ENCODE measurements at places on chromosomes 7 and 10.

DNA sequence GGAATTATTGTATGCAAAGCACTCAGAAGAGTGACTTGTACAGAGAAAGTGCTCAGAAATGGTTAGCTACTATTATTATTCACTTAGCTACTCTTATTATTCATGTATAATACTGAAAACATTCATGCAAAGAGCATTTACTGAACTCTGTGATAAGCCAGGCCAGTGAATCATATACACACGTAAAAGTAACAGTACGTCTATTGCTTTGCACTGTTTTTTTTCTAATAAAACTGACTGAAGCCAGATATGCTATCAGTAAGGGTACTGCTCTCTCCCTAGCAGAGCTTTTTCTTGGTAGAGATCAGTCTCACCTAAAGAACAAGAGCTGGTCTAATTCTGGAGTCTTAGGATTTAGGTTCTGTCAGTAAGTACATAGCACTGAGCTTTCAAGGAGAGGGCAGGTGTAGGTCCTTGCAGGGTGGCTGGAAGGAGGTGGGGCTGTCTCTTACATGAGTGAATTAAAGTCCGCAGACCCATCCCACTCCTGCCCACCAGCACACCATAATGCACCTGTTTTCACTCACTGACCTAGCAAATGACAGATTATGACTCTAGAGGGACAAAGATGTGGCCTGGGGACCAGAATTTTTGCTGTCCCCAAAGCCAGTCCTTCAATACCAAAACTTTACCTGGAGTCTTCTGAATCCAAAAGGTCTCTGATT, 145.9 kb downstream of the ARID5B start:
- no peak for DNase-seq

DNA sequence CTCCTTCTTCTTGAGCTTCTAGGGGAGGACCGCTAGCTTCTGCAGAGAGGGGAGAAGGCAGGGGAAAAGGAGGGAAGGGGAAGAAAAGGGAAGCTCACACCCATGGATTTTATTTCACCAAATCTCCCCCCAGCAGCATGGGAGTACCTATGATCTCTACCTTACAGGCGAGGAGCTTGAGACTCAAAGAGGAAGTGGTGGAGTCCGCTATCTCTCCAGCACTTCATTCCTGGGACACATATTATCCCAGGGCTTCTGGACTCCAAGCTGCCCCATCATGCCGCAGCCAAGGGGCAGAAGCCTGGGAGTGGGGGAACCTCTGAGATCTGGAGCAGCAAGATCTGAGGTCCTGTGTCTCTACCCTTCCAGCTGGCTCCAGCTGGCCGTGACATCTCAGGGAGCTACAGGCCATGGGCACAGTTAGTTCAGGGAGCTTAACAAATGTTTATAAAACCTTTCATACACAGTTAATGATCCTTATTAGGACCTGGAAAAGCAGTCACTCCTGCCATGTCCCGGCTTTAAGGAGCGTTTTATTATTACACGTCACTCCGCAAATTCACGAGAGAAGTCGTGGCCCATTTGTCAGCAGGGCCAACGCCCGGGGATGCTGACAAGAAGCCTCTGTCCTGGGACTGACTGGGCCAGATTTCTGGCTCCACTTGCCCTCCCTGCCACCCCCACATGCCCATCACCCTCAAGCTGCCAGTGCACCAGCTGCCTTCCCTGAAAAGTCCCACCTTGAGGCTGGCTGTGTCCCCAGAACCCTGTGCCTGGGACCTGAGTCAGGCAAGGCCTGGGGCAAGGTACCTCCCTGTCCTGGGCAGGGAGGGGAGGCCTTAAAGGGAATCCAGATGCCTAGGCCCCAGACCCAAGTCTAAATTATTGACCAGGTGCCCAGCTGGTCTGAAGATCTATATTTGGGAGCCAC, 132.1 kb upstream of the ZMIZ1 start:
- no peak for DNase-seq

DNA sequence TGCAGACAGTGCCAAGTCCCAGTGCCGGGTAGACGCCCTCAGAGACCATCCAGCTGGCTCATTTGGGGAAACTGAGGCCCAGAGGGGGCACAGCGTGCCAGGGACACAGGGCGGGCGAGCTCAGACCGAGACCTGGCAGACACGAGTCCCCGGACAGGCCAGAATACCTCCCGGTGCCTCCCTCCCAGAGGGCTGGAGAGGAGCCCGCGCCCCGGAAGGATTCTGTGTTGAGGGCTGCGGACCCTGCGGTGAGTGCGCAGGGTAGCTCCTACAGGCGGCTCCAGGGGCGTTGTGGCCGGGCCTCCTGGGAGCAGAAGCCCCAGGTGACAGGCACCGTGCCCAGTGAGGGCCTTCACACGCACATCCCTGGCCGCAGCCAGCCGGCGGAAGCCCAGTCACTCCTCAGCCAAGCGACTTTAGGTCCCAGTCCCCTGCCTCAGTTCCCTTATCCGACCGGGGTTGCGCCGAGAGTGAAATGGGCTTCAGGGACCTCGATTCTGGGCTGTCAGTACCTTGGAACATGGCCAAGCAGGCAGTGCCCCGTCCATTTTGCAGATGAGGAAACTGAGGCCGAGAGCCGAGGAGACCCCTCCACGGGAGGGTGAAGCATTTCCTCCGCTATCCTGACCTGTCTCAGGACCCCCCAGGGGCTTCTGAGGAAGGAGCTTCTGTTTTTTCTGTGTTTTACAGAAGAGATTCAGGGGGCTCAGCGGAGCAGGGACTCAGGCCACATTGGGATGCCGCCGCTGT, 73.6 kb downstream of the ELFN1 start:
- DNase-seq = no peak

DNA sequence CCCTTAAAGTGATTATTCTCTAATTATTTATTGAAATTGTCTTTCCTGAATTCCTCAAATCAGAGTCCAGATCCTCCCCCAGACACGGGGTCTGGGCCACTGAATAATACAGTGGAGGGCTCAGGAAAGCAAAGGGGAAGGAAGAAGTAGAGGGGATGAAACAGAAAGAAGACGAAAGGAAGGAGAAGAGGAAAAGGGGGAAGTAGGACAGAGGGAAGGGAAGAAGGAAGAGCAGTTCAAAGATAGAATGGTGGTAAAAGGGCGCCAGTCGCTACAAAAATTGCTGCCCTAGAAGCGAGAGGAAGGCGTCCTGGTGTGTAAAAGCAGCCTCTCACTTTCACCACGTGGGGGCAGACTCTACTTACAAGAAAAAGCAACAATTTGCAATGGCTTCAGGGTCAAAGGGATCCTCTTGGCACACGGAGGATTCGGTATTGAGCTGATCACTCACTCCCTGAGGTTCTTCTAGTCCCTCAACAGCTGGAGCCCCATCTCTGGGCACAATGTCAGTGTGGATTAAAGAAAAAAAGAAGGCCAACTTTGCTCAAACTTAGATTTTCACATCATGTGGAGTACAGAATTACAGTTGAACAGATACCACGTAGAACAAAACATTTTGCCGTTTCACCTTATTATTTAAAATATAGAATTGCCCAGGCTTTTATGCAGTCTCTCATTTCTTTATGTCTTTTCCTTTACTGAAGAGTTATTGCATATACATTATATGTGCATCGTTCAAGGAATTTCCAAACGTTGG, 31.4 kb upstream of the NPVF start:
- peak; percentile 82 for DNase-seq

DNA sequence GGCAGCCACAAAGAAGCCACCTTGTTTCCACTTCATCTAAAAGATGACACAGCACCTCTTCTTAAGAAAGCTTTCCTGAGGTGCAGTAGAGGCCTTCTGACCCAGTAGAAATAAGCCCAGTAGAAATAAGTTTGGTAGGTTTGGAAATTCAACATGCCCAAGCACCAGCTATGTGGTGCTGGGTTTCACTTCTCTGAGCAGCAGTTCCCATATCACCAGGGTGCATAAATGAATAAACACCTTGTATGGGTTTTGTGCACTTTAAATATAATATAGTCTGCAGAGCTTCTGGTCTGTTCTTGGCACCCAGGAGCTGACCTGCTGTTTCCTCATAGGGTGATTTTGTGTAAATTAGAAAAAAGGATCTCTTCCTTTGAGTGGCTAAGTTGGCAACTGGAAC, 492.4 kb upstream of the SORCS1 start:
- no peak for DNase-seq

GRCh38 chr7:40305229-40305628, 170.4 kb downstream of the SUGCT start:
- DNase-seq = no peak

GRCh38 chr10:47256751-47257336, 43.2 kb upstream of the GDF10 start:
- DNase-seq = no peak

DNA sequence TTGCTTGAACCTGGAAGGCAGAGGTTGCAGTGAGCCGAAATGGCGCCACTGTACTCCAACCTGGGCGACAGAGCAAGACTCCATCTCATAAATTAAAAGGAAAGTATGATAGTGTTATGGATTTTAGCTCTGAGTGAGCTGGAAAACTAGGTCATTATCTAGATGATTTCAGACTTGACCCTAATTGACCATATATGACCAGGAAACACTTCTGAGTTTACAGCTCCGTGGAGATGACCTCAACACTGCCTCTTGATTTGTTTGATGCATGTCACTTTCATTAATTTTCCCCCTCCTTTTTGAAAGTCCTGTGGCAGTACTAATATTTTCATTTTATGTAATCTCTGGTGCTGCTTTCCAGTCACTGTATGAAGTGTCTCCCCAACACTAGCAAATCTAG, 7.8 kb upstream of the SEC61A2 start:
- DNase-seq = no peak

DNA sequence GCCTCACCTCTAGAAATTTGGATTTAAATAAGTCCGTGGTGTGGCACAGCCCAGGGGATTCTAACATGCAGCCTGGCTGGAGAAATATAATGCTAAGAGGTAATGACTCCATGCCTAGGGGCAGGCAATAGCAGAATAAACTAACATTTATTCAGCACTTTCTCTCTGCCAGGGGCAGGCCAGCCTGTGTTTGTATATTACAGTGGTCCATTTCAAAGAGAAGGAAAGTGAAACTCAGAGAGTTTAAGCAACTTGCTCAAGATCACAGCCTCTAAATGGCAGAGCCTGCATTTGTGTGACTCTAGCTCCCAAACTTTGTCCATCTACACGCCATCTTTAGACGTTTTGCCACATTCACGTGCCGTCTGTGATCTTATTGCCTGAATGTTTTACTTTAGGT, 6.7 kb upstream of the LRRC18 start:
- DNase-seq = no peak

DNA sequence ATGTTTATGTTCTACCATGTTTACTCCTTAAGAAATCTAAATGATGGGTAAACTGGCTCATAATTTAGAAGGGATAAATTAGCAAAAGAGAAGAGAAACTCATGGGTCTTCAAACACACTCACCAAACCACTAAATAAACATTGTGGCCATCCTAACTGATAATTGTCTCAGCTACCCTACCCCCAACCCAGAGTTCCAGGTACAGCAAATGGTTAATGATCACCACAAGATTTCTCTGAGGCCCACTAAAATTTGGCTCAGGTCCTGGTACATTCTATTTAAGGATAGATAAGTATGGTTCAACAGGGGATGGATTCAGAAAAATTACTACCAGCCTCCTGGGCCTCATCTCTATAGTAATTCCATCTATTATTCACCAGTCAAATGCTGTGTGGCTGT, 21.4 kb downstream of the SLC25A13 start:
- DNase-seq = no peak

DNA sequence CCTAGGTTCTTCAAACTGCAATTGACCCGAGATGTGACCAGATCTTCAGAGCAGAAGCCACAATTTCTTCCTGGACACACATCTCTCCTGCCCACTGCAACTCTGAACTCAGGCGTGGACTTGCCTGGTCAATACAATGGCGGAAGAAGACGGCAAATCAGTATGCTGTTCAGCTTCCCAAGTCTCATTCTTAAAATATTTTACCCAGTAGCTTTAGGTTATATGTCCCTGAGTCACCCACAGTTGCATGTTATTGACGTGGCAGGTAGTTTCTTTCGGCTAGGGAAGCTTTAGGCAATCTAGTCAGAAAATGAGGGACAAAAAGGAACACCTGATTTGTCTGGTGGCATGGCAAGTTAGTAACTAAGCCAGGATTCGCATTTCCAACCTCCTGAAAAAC, 22.5 kb downstream of the CEP41 start:
- no peak for DNase-seq

DNA sequence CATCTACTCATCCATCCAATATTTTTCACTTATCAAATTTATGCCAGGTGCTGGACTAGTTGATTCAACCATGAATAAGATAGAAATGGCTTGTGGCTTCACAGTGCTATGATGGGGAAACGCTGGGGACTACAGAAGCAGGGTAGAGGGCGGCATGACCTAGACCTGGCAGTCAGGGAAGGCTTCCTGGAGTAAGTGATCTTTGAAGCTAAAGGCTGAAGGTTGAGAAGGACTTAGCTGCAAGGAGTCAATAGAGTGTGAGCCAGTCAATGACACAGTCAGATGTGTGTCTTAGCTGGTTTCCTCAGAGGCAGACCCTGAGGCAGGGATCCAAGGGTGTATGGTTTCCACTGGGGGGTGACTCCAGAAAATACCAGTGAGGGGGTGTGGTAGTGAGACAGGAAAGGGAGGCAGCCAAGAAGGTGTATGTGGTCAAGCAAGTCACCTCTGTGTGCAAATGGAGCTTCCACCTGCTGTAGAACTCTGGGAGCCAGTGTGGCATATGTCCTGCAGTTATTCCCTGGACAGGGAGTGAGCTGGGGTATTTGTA, 10.3 kb downstream of the PRF1 start:
- no peak for DNase-seq

DNA sequence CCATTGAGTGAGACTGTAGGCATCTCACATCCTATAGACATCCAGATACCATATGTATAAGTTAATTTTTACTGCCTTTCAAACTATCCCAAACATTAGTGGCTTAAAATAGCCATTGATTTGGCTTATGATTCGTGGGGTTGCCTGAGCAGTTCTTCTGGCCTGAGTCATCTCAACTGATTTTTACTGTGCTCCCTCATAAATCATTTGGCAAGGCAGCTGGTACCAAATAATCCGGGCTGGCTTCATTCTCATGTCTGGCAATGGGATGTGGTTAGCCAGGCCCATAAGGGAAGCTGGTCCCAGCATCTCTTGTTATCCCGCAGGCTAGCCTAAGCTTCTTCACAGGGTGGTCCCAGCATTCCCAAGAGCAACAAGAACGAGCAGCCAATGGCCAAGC, 6.7 kb upstream of the LRGUK start:
- DNase-seq = no peak

GRCh38 chr7:1553512-1554210, 2.3 kb downstream of the TMEM184A start:
- no peak for DNase-seq
